Ovary (tissue), 10 donors: ENCODE measurements at places on chromosomes 13 and 19. TPM values are rescaled to one million over a fixed set of nuclear protein-coding genes. Genes with fewer than 3 reads are reported as not detected.

GIPR gene
- total RNA-seq = not detected

KLK12 gene
- total RNA-seq = not detected

ZNF583 gene
- 11.0 TPM for total RNA-seq

DNA sequence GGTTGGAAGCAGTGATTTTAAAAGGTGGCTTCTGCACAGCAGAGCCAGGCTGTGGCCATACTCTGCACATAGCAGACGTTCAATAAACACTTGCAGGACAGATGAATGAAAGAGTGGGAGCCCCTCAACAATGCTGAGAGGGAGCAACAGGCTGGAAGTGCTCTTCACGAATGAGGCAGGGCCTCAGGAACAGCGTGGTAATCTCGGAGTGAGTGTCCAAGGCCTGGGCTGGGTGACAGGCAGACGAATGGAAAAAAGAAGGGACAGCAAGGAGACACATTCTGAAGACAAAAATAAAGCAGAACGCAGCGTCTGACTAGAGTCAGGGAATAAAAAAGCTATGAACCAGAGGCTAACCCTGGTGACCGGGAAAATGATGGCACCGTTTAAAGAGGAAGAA lies 11.1 kb downstream of the GJA3 start:
- no peak for DNase-seq

DNA sequence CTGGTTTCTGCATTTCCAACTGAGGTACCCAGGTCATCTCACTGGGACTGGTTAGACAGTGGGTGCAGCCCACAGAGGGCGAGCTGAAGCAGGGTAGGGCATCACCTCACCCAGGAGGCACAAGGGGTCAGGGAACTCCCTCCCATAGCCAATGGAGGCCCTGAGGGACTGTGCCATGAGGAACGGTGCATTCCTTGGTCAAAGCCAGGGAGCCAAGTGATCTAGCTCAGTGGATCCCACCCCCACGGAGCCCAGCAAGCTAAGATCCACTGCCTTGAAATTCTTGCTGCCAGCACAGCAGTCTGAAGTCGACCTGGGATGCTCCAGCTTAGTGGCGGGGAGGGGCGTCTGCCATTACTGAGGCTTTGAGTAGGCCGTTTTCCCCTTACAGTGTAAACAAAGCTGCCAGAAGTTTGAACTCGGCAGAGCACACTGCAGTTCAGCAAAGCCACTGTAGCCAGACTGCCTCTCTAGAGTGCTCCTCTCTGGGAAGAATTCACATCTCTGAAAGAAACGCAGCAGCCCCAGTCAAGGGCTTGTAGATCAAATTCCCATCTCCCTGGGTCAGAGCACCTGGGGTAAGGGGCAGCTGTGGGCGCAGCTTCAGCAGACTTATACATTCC lies 1386.6 kb upstream of the PCDH9 start:
- DNase-seq = no peak

GRCh38 chr13:104382951-104383350 lies 1316.7 kb upstream of the SLC10A2 start:
- no peak for DNase-seq

ZNF66 gene
- total RNA-seq = 18.2 TPM

- no peak for DNase-seq
These were observed 41.4 kb downstream of the ZNF333 start for GRCh38 chr19:14731200-14731599.
